ENCODE measurements at places on chromosomes 13 and 19.

- no peak for DNase-seq
Observed at GRCh38 chr19:755063-755462, 4.2 kb downstream of the MISP start.

DNA sequence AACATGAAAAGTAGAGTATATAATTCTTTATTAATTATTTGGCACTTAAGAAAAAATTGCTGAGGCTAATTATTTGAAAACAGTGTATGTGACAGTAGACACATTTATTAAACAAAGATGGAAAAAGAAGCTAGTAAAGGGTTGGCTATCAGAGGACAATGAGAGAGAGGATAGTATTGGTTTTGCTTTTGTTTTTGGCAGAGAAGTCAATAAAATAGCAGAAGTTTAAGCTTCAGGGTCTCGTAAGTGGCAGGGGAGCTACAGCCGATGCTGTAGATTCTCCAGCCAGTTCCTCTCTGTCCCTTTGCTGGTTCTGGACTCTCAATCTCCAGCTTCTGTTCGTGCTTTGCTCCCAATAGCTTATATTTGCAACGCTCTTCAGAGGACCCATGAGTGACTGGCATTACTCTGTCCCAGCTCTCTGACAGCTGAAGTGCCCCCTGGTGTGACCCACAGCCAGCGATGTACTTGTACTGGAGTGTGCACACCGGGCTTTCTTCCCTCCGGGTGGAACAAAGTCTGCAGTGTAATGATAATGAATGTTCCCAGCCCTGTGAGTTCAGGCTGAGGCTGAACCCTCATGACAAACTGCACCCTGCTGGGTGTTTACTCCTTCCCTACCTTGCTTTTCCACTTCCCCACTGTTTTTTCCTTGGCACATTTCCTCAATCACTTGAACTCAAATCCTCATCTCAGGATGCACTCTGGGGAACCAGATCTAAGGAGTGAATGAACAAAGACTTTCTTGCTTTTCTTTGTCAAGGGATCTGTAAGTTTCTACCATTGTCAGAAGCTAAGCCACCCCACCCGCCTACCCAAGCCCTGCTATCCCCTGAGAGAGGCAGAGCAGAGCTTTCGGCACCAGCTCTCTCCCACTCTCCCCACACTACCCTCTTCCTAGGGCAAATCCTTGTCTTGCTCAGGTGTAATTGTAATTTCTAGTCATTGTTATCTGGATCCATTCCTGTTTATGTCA, 254.8 kb downstream of the LHFPL6 start:
- DNase-seq = peak; percentile 38

GRCh38 chr13:66074018-66074615, 1156.0 kb downstream of the PCDH9 start:
- no peak for DNase-seq

- no peak for DNase-seq
Observed at GRCh38 chr13:48214519-48215121, 18.4 kb upstream of the ITM2B start.

DNA sequence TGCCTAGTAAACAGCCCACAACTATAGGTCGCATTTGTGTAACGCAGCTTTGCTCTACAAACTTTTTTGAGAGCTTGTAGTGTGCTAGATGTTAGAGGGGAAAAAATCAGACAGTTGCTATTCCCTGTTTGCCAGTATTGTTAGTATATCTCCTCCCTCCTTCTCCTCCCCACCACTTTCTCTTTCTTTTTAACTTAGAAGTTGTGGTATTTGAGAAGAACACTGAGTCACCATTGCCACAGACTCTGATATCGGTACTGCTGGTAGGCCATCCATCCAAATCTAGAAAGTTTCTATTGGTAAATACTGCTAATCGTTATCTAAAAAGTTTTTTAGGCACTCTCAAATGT, 666 bp downstream of the POMP start:
- DNase-seq = no peak

DNA sequence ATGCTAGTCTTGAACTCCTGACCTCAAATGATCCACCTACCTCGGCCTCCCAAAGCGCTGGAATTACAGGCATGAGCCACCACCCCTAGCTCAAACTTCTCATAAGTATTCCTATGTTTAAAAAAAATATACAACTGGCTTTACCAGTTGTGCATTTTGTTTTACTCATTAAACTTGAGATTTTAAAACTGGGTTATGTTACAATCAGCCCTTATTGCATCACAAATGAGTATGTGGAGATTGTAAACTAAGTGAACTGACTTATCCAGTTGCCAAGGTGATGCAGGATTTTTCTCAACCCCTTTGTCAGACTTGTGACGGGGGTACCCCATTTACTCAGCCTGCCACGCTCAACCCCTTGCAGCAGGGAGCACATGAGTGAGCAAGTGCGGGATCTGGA, 14.4 kb upstream of the GTF2F2 start:
- DNase-seq = no peak

Data from NCI-H510A treated with DMSO at 0.1 percent for 48 hours (cell line).